Activated CD4-positive, CD25-positive, alpha-beta regulatory T cell (primary cell): ENCODE measurements at places on chromosomes 3 and 15.

DNA sequence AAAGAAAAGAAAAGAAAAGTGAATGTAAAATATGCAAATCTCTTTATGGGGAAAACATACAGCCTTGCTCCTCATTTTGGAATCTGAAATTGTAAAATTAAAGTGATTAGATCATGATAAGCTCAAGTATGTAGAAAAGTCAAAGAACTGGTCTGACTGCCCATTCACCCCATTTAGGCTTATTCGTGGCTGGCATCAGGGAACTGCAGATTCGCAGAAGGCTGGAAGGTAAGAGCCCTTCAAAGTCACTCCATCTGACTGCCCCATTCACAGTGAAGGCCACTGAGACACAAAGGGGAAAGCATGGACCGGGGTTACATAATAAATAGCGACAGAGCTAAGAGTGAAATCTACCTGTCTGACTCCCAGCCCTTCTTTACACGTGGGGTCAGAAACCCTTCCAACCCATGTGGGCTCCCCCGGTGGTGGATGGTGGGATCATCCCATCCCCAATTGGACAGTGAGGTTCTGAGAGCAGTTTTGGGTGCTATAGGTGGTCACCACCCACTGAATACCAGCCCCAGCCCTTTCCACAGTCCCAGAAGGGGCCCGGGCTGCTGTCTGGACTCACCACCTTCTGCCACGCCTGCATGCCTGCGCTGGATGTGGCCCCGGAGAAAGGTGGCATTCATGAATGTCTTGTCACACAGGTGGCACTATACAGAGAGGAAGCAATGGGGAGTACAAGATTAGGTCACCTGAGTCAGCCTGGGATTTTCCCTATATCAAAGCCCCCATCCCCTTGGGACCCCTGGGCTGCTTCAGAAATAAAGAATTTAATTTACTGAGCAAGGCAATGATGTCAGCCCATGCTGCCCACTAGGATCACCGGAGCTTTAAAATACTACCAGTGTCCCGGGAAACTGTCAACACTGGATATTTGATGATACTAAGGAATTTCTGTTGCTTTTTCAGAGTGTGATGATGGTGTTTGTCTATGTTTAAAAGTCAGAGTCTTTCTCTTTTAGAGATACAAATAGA lies 17.9 kb downstream of the DZIP1L start:
- DNase-seq = no peak

DNA sequence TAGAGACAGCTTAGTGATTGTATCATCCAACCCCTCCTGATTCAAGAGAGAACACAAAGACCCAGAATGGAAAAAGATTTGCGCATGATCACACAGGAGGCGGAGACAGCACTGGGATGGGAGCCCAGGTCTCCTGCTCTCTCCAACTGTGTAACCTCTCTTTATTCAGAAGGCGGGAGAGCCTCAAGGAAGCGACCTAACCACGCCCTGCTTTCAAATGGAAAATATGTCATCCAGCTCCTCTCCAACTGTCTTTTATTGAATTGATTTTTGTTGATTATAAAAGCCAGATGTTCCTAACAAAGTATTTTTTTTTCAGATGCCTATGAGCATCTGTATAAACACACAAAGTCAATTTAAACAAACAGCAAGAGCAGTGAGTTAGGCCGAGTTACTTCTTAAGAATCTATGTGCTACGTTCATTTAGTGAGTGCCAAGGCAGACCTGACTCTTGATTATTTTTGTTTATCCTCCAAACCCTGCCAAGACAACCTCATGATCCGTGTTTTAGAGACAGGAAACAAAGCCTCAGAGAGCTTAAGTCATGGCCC lies 74.5 kb downstream of the BFSP2 start:
- DNase-seq = no peak

GRCh38 chr3:43022121-43022520 lies 43.0 kb downstream of the GASK1A start:
- no peak for DNase-seq

- DNase-seq = no peak
Observed at GRCh38 chr3:5317557-5317956, 130.1 kb downstream of the EDEM1 start.

DNA sequence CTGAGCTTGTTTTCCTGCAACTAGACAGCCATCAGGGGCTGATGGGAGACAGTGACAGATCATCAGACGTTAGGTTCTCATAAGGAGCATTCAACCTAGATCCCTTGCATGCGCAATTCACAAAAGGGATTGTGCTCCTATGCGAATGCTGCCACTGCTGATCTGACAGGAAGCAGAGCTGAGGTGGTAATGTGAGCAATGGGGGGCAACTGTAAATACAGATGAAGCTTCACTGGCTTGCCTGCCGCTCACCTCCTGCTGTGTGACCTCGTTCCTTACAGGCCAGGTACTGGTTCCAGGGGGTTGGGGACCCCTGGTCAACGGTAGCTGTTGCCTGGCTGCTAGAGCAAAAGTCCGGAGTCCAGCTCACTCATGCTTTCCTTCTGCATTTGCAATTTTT lies 26.4 kb upstream of the KCNAB1 start:
- no peak for DNase-seq

- DNase-seq = no peak
Observed at GRCh38 chr3:52915294-52915693, 17.9 kb upstream of the STIMATE start.

DNA sequence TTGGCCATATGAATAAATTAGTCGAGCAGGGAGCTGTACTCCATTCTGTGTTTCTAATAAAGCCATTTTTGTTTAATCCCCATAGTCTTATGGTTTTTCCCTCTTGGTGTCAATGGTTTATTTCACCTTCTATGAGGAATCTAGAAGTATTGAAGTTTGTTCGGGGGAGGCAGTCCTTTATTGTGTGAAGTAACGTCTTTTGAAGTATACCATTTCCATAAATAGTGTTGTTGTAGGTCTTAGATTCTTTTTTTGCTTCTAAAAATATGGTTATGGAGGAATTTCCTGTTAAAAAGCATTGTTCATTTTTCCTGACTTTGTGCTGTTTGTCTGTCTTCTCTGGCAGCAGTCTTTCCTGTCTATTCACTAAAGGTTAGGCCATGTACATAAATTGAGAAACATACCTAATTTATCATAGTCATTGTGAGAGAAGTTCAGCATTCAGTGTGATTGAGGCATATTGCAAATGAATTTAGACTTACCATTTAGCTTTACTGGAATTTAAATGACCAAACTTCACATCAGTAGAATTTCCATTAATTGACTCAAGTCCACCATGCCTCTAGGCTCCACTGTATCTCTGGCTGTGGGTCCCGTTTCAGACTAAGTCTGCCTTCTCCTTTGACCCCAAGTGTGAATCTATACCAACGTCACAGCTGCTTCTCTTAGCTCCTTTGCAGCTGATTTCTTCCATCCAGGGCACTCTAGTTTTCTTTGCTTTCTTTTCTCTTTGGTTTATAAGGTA lies 37.3 kb downstream of the YEATS2 start:
- no peak for DNase-seq

DNA sequence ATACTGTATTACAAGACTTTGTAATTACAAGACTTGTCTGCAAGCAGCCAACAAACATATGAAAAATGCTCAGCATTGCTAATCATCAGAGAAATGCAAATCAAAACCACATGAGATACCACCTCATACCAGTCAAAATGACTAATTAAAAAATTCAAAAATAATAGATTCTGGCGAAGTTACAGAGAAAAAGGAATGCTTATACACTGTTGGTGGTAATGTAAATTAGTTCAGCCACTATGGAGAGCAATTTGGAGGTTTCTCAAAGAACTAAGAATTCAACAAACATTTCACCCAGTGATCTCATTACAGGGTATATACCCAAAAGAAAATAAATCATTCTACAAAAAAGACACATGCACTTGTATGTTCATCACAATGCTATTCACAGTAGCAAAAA lies 617.5 kb upstream of the CCDC54 start:
- DNase-seq = no peak

DNA sequence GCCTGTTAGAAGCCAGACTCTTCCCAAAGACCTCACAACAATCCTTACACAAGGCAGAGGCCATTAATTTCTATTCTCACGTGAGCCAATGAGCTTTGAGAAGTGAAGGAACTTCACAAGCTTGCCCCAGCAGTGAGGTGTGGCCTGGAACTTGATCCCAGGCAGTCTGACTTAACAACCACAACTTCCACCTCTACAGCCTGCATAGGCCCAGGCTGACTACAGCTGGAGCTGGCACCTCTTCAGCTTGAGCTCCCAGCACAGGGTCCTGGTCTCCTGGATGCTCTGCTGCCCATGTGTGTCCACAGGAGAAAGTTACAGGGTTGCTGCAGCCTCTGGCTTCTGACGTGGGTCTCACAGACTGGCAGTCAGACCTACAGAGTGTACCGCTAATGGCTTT lies 111.0 kb downstream of the ERC2 start:
- no peak for DNase-seq

GRCh38 chr3:168155303-168155702 lies 59.6 kb upstream of the GOLIM4 start:
- DNase-seq = no peak

GRCh38 chr3:191961529-191961928 lies 500.6 kb downstream of the PYDC2 start:
- no peak for DNase-seq

DNA sequence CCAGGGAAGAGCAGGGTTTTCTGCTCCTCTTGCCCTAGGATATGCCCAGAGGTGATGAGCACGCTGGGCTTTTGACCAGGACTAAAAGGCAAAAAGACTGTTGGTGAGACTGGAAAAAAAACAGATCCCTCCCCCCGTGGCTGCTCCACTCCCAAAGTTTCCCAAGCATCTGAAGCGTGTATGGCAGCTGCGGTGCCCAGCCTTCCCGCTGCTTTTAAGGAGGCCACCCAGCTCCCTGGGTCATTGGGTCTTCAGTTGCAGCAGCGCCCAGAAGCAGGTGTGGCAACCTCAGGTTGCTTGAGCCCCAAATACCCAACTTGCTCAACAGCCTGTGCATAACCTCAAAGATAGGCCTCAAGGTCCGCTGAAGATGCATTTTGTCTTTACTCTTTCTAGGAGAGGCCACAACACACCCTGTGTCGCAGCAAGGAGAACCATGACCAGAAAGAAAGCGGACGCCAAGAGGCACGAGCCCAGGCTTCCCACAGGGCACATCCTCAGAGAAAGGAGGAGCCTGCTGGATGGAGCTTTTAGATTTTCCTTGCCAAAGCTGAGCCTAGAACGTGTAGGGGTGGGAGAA lies 2.0 kb downstream of the SRGAP3 start:
- DNase-seq = no peak

- DNase-seq = no peak
Observed at GRCh38 chr3:126126286-126126685, 42.4 kb upstream of the SLC41A3 start.
